Amniotic epithelial cell (primary cell): ENCODE measurements at places on chromosomes 4 and X.

DNA sequence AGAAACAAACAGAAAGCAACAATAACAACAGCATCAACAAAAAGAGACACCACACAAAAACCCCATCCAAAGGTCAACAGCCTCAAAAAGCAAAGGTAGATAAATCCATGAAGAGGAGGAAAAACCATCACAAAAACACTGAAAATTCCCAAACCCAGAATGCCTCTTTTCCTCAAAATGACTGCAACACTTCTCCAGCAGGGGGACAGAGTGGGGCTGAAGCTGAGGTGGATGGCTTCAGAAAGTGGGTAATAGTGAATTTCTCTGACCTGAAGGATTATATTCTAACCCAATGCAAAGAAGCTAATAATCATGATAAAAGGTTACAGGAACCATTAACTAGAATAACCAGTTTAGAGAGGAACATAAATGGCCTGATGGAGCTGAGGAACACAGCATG is 888.2 kb downstream of the RAB28 start:
- no peak for DNase-seq

DNA sequence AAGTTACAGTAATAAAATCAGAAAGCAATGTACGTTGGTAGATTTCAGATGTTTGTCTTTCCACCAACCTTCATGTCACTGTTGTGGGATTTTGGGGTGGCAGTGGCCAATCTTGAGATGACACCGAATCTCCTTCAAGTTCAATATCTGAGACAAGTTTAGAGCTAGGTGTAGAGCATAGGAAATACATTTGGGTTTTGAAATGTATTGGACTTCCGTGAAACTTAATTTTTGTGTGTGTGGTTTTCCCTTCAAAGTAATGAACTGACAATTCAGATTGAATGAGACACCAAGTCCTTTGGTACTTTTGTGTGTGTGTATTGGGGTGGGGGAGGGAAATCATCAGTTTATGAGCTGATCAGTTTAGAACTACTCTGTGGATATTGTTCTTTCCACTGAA is 1.8 kb downstream of the WDR44 start:
- DNase-seq = no peak

GRCh38 chr4:74391890-74392475 is 27.0 kb downstream of the EREG start:
- DNase-seq = no peak

DNA sequence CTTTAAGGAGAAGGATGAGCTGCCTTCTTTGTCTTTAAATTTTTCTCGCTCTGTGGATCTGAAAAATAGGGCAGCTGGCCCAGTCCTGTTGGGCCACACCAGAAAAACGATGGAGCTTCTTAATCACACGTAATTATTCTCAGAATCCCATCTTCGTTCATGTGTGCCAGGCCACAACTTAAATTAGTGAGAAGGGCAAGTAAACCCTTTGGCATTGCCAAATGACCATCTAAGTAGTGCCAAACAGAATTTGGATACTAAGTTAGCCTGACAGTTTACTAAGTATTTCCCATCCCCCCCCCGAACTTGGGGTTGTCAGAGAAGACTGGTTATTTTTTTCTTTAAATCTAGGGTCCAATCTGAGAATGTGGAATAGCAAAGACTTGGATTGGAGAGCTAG is 62.0 kb downstream of the CASP3 start:
- no peak for DNase-seq
